ENCODE measurements at places on chromosomes 7 and 10.

DNA sequence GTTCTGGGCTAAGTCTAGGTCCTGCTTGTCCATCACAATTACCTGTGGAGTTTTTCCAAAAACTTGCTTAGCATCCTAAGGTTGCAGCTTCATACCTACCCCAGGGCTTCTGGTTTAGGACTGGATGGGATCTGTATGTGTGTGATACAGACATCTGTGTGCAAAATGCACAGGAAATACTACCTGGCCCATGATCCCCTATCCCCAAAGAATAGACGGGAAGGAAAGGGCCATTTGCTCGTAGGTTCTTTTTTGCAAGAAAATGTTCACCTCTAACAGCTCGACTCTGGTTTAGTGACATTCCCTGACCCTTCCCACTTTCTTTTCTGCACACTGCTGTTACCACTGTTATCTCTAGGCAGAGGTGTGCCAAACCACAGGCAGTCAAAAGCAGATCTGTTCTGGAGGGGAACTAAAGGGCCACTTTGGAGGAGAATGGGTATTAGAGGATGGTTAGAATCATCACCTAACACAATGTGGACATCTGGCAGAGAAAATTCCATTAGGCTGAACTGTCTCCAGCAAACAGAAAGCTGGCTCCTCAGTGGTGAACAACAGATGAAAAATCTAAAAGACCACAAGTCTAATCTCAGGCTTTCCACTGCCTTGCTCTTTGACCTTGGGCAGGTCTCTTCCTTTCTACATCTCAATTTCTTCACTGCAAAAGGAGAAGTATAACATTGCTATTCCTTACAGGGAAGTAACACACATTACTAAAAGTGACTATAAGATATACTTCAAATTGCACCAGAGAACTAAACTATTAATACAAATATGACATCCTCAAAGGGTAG, 107.4 kb downstream of the UBE2H start:
- DNase-seq: peak; percentile 40

- no peak for DNase-seq
Measured at GRCh38 chr7:69622014-69622835, 23.9 kb downstream of the AUTS2 start.

- no peak for DNase-seq
Measured at GRCh38 chr10:79028451-79029010, 40.2 kb upstream of the ZMIZ1 start.

DNA sequence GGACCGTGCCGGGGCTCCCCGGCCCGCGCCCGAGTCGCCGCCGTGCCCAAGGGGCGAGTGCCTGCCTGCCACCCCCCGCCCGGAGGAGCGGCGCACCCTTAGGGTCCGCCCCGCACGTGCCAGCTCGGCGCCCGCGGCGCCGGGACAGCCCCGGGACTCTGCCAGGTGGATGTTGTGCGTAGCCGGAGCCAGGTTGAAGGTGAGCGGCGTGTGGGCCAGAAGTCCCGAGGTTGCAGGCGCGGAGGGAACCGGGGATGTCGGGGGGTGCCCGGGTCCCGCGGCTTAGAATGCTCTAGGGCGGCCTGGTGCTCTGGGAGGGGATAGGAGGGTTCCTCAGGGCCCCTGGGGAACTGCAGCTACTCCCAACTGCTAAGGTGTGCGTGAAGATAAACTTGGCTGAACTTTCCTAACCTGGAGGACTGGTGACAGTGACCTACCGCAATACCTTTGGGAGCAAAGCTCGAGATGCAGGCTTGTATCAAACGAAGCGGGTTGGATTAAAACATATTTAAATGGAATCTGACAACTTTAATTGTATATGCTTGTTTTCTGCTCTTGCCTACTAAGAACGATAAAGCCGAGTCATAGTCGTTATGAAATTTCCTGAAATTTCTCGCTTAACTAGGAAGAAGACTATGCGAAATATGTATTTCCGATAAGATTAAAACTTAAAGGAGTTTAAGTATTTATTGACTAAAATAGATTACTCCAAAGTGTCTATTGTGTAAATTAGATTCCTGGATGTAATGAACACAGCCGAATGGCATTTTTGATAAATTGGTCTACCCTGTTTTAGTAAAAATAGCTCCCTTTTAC, at the start of gene CUX1:
CUX1 (plus strand) TSS at position 156 of the 816 bp plus-strand sequence; CDS start at position 170, 14 bp downstream.
- DNase-seq: peak; percentile 65

- no peak for DNase-seq
Measured at GRCh38 chr7:112806156-112806555, 16.0 kb upstream of the TMEM168 start.

- DNase-seq: no peak
Measured at GRCh38 chr10:72049969-72050781, 38.2 kb downstream of the SPOCK2 start.

DNA sequence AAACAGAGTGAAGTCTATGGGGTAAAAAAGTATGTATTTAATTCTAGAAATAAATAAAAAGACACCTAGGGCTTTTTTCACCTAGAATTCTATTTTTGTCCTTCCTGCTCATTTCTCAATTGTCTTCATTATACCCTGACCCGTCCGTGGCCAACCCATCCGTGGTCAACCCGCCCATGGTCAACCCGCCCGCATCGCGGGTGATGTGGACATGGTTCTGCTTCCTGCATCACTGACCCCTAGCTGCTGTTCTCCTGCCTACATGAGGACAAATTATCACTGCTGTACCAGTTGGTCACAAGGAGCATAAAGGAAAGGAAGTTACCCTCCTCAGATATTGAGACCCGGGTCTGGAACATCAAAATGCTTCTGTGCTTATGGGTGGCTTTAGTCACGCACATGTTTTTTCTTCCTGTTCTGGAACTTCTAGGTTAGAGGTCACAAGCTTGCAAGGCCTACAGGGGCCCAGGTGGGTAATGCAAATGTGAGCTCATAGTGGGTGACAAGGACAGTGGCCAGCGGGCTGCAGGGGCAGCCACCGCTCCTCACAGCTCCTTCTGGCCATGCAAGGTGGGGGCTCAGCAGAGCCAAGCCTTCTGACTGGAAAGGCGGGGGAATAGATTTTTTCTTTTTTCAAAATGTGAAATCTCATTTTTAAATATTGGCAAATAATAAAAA, 15.5 kb downstream of the CAMK2G start:
- no peak for DNase-seq

DNA sequence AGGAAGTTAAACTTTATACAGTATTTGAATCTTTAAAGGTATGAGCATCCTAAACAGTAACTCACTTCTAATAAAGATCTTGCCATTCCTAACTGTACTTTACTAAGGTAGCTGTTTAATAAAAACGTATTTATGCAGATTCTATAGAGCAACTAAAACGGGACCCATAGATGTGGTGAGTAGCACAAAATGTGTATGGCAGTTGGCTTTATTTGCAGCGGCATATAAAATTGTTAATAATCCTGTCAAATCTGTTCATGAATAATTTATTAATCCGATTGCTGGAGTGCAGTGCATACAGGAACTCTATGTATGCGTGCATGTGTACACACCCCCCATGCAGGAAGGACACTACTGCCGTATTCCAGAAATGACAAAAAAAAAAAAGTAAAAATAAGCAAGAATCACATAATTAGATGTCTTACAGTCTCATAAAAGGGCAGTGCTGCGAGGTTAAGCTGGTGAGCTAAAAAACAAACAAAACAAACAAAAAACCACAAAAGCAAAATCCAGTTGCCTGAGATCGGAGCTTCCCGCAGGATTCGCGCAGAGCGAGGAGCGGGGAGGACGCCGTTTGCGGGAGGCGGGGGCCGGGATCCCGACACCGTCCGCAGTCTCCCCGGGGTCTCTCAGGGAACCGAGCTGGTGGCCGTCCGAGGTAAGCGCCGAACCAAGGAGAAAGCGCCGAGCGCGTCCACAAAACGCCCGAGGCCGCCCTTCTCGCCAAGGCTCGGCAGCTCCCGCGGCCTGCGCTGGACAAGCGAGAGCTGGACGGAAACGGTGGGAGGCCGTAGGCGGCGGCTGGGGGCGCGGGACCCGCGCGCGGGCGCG, 518 bp upstream of the COMMD3 start:
- no peak for DNase-seq

Measured in inflammatory macrophage treated with lipopolysaccharide for 1 hour (primary cell).